Erythroblast (primary cell): ENCODE measurements at places on chromosomes 7 and 10.

GRCh38 chr7:24574950-24575349 is 1.7 kb downstream of the PALS2 start:
- no peak for DNase-seq

GRCh38 chr7:32154797-32155196 is 84.6 kb upstream of the PDE1C start:
- no peak for DNase-seq

- no peak for DNase-seq
Measured at GRCh38 chr7:124688991-124689390, 76.6 kb downstream of the GPR37 start.

- DNase-seq: no peak
Measured at GRCh38 chr10:60742512-60742911, 35.8 kb upstream of the CDK1 start.

- no peak for DNase-seq
Measured at GRCh38 chr10:86192691-86193090, 173.9 kb downstream of the GRID1 start.

DNA sequence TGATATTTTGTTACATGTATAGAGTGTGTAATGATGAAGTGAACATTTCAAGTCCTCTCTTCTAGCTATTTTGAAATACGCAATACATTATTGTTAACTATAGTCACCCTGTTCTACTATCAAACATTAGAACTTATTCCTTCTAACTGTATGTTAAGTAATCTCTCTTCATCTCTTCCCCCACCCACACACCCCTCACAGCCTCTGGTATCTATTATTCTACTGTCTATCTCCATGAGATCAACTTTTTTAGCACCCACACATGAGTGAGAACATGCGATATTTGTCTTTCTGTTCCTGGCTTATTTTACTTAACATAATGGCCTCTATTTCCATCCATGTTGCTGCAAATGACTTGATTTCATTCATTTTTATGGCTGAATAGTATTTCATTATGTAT is 57.7 kb upstream of the EGR2 start:
- no peak for DNase-seq

DNA sequence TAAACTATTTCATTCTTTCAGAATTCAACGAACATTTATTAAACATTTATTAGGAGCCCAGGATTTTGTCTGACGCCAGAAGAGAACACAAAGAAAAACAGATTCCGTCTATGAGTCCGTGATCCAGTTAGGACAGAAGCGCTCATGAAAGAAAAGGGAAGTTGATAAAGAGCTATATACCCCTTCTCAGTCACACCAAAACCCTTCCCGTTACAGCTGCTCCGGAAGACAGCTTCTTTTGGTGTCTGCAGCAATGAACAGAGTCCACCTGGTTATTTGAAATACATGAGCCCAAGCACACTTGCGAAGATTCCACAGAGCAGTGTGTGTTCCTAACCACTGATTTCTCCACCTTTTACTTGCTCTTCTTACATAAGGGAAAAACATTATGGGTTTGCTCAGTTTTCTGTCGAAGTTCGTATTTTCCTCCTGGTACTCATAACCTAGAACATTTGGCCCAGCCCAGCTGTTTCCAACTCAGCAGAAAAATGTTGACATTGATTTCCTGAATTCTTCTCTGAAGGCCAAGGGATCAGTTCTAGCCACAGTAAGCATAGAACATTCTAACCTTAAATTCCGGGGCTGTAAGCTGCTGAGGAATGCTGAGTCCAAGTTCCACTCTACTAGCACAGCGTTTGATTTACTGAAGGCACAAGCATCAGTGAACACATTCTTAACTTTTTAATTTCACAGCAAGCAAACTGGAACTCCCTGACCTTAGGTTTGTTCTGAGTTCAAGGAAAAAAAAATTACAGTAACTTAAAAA is 206.5 kb downstream of the SORCS1 start:
- no peak for DNase-seq

DNA sequence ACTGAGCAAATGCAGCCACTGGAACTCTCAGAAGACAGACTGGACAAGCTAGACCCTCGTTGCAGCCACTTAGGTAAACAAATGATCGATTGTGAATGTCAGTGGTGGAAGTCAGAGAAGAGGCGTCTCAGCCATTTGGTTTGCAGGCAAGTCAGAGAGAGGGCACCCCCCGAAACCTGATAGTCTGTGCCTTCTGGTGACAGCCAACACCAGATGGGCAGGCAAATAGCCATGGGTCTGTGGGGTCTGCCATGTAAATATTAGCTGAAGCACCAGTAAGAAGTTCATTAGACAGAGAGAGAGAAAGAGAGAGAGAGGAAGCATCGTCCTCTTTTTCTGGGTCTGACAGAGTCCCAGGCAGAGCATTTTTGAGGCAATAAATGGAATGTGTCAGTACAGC is 5.4 kb downstream of the PPP1R17 start:
- no peak for DNase-seq

- DNase-seq: no peak
Measured at GRCh38 chr10:132300582-132300981, 7.2 kb downstream of the STK32C start.

- DNase-seq: no peak
Measured at GRCh38 chr7:30775992-30776391, 4.8 kb downstream of the MINDY4 start.

GRCh38 chr10:95285556-95285955 is 5.2 kb downstream of the PDLIM1 start:
- DNase-seq: no peak

- DNase-seq: peak; percentile 42
Measured at GRCh38 chr7:103919272-103919868, 70.1 kb downstream of the RELN start.

DNA sequence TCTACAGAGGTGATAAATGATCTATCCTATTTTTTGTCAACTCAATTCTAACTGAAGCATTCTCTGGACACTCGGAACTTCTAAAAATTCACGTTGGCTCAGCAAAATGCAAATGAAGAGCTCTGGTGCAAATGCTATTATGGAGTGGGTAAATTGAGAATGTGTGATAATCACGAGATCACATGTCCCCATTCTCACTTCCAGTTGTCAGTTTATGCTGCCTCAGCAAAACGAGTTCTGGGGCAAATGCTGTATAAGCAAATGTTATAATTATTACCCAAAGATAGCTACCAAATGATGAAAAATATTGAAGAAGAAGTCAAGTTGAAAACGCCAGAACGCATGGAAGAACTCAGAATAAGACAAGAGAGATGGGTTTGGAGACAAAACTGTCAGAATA is 29.4 kb downstream of the AKR1B1 start:
- DNase-seq: no peak
